Activated CD4-positive, alpha-beta T cell treated with anti-CD3 and anti-CD28 coated beads for 36 hours (primary cell): ENCODE measurements at places on chromosomes 5 and 9. TPM values are rescaled to one million over a fixed set of nuclear protein-coding genes. Genes with fewer than 3 reads are reported as not detected.

The TBC1D13 gene
- 14.0 TPM for total RNA-seq

The SLC25A2 gene
- 0.30 TPM for total RNA-seq

The XRCC4 gene
- total RNA-seq: 13.7 TPM

The CATSPER3 gene
- 0.69 TPM for total RNA-seq

The PCSK5 gene
- total RNA-seq: 3.1 TPM

The TPPP gene
- 0.21 TPM for total RNA-seq

The DBH gene
- total RNA-seq: not detected

The IFNK gene
- total RNA-seq: not detected

- H3K27ac ChIP-seq: no peak overlapping the region
- no peak overlapping the region for H3K4me3 ChIP-seq
- peak; percentile 64 for DNase-seq
- H3K4me1 ChIP-seq: no peaks in the 10 kb centered on the region
- no peaks in the 10 kb centered on the region for H3K27me3 ChIP-seq
Measured at GRCh38 chr9:108468364-108468763, 387.4 kb downstream of the ACTL7B start.

DNA sequence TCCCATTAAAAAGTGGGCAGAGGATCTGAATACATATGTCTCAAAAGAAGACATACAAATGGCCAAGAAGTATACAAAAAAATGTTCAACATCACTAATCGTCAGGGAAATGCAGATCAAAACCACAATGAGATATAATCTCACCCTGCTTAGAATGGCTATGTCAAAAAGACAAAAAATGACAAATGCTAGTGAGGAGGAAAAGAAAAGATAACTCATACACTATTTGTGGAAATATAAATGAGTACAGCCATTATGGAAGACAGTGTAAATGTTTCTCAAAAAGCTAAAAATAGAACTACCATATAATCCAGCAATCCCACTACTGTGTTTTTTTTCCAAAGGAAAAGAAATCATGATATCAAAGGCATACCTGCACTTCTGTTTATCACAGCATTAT lies 450.7 kb downstream of the EFNA5 start:
- H3K27ac ChIP-seq: no peak overlapping the region
- no peaks in the 10 kb centered on the region for H3K36me3 ChIP-seq
- H3K27me3 ChIP-seq: peaks cover 3% of the 10 kb centered on the region
- DNase-seq: no peak

- H3K36me3 ChIP-seq: peaks cover 4% of the 10 kb centered on the region
- no peaks in the 10 kb centered on the region for H3K27me3 ChIP-seq
- H3K27ac ChIP-seq: no peak overlapping the region
- no peak overlapping the region for H3K4me3 ChIP-seq
- no peaks in the 10 kb centered on the region for H3K4me1 ChIP-seq
Measured at GRCh38 chr9:32431940-32432555, 47.6 kb downstream of the ACO1 start.

DNA sequence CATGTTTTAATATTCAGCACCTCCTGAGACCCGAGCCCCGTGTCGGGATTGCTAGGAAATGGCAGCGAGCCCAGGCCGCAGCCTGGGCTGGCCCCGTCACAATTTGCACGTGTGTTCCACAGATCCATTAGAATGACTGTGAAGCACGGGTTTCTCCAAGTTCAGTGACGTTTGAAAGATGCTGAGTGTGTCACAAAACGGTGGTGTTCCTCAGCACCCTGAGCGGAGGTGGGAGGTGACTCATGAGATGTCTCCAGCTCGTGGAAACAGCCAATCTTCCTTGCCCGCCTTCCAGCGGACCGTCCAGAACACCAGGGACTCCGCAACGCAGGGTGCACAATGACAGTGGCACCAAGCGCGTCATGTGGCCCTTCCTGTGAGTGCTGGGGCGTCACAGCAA lies 412.8 kb downstream of the IRX2 start:
- H3K27me3 ChIP-seq: peaks cover 8% of the 10 kb centered on the region
- H3K4me3 ChIP-seq: no peak overlapping the region
- H3K36me3 ChIP-seq: no peaks in the 10 kb centered on the region
- no peak for DNase-seq
- no peaks in the 10 kb centered on the region for H3K4me1 ChIP-seq

- H3K36me3 ChIP-seq: no peaks in the 10 kb centered on the region
- H3K27ac ChIP-seq: no peak overlapping the region
- no peaks in the 10 kb centered on the region for H3K4me1 ChIP-seq
- no peak overlapping the region for H3K4me3 ChIP-seq
- no peak for DNase-seq
Measured at GRCh38 chr5:122730456-122730855, 44.4 kb upstream of the SNX2 start.

DNA sequence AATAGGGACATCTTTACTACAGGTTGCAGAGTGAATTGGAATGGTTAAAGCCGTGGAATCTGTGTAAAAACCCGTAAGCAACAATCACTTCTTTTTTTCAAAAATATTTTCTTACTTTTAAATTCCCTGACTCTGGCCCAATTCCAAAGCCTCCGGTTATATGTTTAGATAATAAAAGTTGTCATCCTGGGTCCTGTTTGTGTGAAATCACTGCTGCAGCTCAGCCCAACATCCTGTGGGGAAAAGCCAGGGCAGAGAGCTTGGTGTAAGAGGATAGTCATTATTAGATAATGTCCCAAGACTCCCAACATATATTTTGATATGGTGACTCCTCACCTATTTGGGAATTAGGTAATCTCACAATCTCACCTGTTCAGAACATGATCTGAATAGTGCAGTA lies 586.0 kb upstream of the BRINP1 start:
- no peaks in the 10 kb centered on the region for H3K36me3 ChIP-seq
- H3K4me3 ChIP-seq: no peak overlapping the region
- no peak for DNase-seq
- H3K4me1 ChIP-seq: no peaks in the 10 kb centered on the region
- H3K27ac ChIP-seq: no peak overlapping the region

- no peaks in the 10 kb centered on the region for H3K36me3 ChIP-seq
- no peaks in the 10 kb centered on the region for H3K4me1 ChIP-seq
- H3K27ac ChIP-seq: peak overlapping the region; percentile 12
- DNase-seq: no peak
- no peaks in the 10 kb centered on the region for H3K27me3 ChIP-seq
Measured at GRCh38 chr9:114785866-114786650, 19.8 kb downstream of the TNFSF15 start.

DNA sequence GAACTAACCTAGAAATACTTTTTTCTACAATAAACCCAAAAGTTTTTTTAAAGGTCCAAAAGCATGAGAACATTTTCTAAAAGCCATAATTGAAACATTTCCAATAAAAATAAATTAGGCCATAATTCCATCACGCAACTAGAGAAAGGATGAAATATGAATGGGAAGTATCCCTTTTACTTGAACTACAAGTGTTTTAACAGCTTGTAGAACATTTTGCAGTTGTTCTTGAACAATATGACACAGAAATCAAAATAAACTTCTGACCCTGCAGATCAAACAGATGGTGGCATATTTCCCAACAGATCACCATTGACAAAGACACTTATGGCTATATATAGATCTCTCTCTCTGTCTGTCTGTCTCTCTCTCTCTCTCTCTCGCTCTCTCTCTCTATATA lies 624.4 kb downstream of the PSAT1 start:
- H3K27ac ChIP-seq: no peak overlapping the region
- H3K36me3 ChIP-seq: no peaks in the 10 kb centered on the region

GRCh38 chr5:57069115-57069835 lies 104.6 kb upstream of the GPBP1 start:
- peaks cover 10% of the 10 kb centered on the region for H3K27me3 ChIP-seq
- no peaks in the 10 kb centered on the region for H3K4me1 ChIP-seq
- no peak overlapping the region for H3K4me3 ChIP-seq
- DNase-seq: no peak

DNA sequence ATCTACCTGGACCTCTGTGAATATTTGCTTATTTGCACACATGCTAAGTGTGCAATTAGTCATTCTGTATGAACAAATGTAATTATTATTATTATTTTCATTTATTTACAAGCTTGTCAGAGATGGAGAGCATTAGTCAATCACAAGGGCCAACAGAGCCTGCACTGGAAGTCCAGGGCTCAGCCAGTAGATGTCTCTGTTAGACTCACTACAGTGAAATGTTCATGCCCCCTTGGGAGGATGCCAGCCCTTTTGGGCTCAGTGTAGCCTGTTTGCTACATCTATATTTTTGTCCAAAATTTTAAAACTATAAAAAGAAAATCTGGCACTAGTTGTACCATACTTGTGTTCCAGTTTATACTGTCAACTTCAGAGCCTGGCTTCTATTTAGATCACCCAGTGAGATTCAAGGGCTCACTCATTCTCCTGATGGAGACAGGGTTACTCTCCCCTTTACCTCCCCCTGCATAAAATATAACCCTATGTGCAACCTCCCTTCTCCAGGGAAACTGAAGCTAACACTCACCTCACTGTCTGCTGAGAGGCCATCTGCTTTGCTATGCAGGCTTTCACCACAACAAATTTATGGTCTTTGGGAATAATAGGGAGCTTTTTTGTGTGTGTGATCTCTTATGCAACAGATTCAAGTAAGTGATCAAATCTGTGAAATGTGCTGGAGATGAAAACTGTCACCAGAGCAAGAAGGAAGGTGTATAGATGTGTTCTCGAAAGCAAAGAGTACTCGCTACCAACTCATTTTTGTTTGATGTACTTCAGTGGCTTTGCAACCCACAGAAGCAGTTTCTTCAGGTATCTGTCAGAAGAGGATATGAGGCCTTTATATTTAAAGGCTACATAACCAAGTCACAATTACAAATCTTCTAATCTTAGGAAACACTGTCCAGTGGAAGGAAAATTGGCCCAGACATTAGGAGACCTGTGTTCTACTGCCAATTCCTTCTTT lies 99.9 kb upstream of the TLE4 start:
- no peaks in the 10 kb centered on the region for H3K36me3 ChIP-seq
- no peak overlapping the region for H3K27ac ChIP-seq
- H3K27me3 ChIP-seq: peaks cover 2% of the 10 kb centered on the region
- peak; percentile 43 for DNase-seq
- peaks cover 12% of the 10 kb centered on the region for H3K4me1 ChIP-seq

DNA sequence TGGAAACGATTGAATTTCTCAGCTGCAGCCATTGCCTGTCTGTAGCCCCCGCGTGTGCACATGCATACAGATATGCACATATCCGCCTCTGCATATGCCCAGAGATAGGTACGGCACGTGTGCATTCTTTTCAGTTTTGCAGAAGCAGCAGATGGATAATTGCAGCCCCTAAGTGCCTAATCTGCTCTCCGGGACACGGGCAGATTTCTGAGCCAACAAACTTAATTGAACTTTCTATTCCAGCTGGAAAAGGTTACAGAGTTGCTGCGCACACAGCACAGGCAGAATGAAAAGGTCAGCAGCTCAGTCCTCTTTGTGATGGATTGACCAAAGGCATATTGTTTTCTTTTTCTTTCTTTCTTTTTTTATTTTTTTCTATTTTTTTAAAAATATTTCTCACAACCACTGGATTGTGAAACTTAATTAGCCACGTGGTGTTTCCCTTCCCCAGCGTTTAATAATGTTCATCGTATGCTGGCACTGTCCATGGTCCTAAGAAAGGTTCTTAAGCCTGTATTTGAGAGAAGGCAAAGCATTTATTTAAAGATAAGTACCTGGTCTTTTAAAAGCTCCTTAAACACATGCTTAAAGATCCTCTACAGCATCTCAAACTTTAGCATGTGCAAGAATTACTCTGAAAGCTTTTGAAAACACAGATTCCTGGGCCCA lies 270.2 kb upstream of the BRINP1 start:
- no peaks in the 10 kb centered on the region for H3K36me3 ChIP-seq
- no peaks in the 10 kb centered on the region for H3K27me3 ChIP-seq
- DNase-seq: no peak

DNA sequence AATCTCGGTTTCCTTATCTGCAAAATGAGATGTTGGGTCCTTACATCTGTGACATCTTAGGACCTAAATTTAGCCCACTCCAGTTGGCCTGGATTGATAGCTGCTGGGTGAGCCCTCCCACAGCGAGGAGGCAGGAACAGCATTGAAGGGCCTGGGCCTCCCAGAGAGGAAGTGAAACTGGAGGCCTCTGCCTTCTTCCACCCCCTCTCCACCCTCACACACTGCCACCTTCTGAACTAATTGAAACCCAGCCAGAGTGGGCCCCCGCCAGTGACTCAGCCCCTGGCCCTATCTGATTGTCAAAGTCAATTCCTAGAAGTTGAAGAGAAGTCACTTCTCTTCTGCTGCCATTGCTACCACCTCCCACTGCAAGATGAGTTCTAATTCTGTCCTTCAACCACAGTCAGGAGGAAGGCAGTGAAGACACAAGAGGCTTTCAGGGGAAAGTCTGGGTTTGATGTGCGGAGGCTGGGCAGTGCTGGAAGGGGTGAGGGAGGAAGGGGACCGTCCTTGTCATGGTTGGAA lies 55.2 kb upstream of the NEK6 start:
- DNase-seq: peak; percentile 93
- peak overlapping the region; percentile 56 for H3K4me3 ChIP-seq
- no peaks in the 10 kb centered on the region for H3K36me3 ChIP-seq

DNA sequence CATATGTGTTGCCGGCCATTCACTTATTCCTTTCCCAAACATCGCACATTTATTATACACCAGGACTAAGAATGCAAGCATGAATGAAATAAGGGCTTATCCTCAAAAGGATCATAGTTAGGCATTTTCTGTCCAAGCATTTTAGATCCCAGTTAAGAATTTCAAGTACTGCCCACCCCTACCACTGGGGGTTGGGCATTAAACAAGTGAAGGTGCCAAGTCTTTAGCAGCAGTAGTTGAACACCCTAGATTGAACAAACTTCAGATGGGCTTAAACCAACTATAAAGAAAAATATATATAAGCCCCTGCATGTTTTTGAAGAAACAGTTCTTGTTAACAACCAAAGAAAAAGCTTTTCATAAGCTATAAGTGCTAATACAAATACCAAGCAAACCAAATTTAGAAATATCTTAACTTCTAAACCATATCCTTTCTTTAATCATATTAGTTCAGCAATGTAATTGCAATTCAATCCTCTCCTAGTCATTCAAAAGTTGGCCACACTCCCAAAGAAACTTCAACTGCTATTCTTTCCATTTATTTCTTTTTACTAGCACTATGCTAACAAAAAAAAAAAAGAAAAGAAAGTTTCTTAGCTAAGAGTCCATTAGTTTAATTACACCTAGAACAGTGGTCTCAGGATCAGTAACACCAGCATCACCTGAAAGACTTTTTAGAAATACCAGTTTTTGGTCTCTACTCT lies 149.8 kb downstream of the MLLT3 start:
- no peak overlapping the region for H3K4me3 ChIP-seq
- peaks cover 40% of the 10 kb centered on the region for H3K4me1 ChIP-seq
- H3K27me3 ChIP-seq: no peaks in the 10 kb centered on the region
- H3K36me3 ChIP-seq: peaks cover 2% of the 10 kb centered on the region
- no peak for DNase-seq

DNA sequence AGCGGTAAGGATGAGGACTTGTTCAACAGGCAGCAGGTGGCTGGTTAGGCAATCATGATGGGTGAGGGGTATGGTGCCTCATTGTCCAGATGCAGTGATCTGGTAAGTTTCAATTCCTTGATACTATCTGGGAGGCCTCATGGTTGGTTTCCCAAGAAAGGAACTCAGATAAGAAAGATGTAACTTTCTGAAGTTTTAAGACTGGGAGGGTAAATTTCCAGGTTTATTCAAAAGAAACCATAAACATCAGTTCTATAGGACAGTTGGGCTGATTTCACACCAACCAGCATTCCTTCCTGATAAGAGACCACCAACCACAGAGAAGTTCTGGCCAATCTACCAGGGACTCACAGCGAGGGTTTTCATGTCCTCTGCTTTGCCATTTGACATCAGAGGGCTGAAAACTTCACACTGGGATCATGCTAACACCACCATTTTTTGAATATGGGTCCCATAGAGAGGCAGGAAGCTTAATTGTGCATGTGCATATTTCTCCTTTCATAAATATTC lies 773 bp upstream of the AGGF1 start:
- H3K4me1 ChIP-seq: peaks cover 26% of the 10 kb centered on the region
- peak overlapping the region; percentile 87 for H3K4me3 ChIP-seq
- no peak for DNase-seq
- peak overlapping the region; percentile 94 for H3K27ac ChIP-seq
- H3K36me3 ChIP-seq: peaks cover 25% of the 10 kb centered on the region

GRCh38 chr9:114097613-114098020 lies 1.5 kb downstream of the KIF12 start:
- no peaks in the 10 kb centered on the region for H3K4me1 ChIP-seq
- H3K36me3 ChIP-seq: peaks cover 3% of the 10 kb centered on the region
- H3K27ac ChIP-seq: no peak overlapping the region
